ENCODE measurements at places on chromosomes 7 and 10. TPM values are rescaled to one million over a fixed set of nuclear protein-coding genes. Genes with fewer than 3 reads are reported as not detected.
A peak's percentile ranks its signal among the peaks of the same experiment; 100 is the strongest.

GRCh38 chr10:62457598-62457997 is 83.4 kb downstream of the ZNF365 start:
- H3K4me3 ChIP-seq, result no peak overlapping the region
- DNase-seq, result no peak
- H3K36me3 ChIP-seq, result no peaks in the 10 kb centered on the region
- no peaks in the 10 kb centered on the region for H3K27me3 ChIP-seq
- H3K4me1 ChIP-seq, result no peaks in the 10 kb centered on the region

DNA sequence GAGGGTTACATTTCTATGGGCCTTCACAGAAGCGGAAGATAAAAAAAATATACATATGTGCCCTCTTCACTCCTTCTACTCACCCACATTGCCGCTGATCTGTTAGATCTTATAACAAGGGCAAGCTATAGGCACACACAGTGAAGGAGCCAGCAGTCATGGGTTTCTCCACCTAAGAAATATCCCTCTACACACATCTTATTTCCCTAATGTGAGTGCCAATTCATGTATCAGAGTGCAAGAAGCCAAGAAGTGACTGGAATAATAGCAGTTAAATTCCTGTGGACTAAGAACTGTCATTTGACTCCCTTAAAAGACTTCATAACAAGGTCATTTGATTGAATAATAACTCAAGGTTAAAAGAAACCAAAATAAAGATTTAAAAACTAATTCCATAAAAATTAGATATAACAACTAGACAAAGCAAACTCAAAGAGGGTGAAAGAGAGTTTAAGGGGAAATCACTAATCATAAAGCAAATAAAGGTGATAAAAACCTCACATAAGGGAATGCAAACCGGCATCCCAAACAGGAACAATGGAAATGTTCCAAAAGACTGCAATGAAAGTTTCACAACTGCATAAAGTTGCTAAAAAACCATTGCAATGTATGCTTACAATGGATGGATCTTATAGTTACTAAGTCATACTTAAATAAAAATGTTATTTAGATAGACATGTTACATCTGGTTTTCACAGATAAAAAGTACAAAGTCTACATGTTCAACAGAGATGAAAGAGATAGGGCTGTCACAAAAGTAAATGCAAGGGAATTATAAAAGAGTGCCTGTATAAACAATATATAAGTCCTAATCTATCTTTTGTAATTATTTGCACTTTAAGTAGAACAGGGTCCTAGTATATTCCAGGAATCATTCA is 42.8 kb downstream of the ARHGAP21 start:
- DNase-seq, result no peak
- H3K4me3 ChIP-seq, result no peak overlapping the region
- H3K27ac ChIP-seq, result no peak overlapping the region

DNA sequence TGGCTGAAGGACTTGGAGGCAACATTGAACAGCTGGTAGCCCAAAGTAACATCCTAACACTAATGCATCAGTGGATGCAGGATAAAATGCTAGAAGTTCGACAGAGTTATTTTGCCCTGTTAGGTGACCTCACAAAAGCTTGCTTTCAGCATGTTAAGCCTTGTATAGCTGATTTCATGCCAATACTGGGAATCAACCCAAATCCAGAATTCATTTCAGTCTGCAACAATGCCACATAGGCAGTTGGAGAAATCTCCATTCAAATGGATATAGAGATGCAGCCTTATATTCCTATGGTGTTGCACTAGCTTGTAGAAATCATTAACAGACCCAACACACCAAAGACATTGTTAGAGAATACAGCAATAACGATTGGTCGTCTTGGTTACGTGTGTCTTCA is 62.9 kb downstream of the CCSER2 start:
- DNase-seq, result no peak
- peaks cover 7% of the 10 kb centered on the region for H3K4me1 ChIP-seq
- H3K4me3 ChIP-seq, result no peak overlapping the region
- no peaks in the 10 kb centered on the region for H3K27me3 ChIP-seq

- DNase-seq, result no peak
- no peaks in the 10 kb centered on the region for H3K4me1 ChIP-seq
- no peaks in the 10 kb centered on the region for H3K36me3 ChIP-seq
- no peaks in the 10 kb centered on the region for H3K27me3 ChIP-seq
- H3K27ac ChIP-seq, result no peak overlapping the region
Observed at GRCh38 chr10:124282326-124282725, 136.4 kb downstream of the OAT start.

DNA sequence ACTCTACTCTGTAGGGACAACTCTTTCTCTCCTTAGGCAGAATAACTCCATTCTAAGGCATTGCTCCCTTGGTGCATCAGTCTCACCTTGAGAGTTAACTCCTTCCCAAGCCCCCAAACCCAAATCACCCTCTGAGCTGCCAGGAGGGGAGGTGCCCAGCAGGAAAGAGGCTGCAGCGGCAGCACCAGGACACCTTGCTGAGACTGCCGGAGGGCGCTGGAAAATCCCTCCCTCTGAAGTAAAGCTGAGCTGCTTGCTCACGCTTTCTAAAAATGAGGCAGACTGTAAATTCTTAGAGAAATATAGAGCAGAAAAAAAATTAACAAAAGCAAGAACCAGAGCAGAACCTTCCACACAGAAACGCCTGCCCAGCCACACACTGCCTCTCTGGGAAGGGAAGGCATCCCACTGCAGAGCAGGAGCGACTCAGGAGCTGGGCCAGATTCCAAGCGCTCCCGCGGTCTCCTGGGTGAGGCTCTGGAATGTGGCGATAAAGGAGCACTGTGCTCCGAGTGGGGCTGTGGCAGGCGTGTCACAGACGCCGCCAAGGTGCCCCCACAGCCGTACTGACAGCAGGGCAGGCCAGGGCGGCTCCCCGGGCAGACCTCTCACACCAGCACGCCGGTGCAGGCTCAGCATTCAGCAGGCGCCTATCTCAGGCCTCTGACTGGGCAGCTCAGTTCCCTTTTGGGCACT is 202.1 kb downstream of the TNS3 start:
- no peak overlapping the region for H3K4me3 ChIP-seq
- H3K4me1 ChIP-seq, result peaks cover 17% of the 10 kb centered on the region
- no peaks in the 10 kb centered on the region for H3K36me3 ChIP-seq
- H3K27ac ChIP-seq, result no peak overlapping the region
- no peak for DNase-seq
- no peaks in the 10 kb centered on the region for H3K27me3 ChIP-seq

- H3K4me3 ChIP-seq, result no peak overlapping the region
- no peaks in the 10 kb centered on the region for H3K36me3 ChIP-seq
- H3K27me3 ChIP-seq, result no peaks in the 10 kb centered on the region
Observed at GRCh38 chr7:132872034-132872433, 209.9 kb downstream of the CHCHD3 start.

DNA sequence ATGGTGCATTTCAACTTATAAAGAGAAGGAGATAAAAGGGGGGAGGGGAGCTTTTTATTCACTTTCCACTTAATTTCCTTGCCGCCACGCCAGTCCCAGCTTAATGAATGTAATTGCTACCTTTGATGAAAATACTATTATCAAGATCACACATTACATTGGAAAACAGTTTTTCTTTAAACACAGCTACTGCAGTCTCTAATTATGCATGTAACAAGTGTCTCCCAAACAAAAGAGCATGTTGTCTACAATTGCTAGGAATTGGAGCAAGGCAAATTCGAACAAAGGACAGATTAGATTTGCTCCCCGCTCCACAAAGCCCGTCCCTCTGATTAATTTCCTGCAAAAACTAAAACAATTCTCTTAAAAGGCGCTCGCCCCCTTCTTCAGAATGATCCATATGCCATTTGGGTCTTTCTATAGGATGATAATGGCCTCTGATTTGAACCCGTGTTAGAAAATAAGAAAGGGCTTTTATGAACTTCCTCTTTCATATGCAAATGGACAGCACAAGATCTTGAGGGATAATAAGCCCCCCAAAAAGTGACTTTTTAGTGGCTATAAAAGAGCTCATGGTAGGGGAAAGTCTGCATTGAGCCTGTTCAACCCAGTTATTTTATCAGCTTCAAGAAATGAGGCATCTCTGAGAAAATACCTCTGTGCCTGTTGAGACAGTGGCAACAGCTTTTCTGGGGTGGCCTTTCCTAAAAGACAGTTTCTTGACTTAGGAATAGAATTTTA is 60.6 kb downstream of the ACADSB start:
- no peaks in the 10 kb centered on the region for H3K36me3 ChIP-seq
- no peak overlapping the region for H3K4me3 ChIP-seq
- no peaks in the 10 kb centered on the region for H3K27me3 ChIP-seq
- no peak overlapping the region for H3K27ac ChIP-seq

DNA sequence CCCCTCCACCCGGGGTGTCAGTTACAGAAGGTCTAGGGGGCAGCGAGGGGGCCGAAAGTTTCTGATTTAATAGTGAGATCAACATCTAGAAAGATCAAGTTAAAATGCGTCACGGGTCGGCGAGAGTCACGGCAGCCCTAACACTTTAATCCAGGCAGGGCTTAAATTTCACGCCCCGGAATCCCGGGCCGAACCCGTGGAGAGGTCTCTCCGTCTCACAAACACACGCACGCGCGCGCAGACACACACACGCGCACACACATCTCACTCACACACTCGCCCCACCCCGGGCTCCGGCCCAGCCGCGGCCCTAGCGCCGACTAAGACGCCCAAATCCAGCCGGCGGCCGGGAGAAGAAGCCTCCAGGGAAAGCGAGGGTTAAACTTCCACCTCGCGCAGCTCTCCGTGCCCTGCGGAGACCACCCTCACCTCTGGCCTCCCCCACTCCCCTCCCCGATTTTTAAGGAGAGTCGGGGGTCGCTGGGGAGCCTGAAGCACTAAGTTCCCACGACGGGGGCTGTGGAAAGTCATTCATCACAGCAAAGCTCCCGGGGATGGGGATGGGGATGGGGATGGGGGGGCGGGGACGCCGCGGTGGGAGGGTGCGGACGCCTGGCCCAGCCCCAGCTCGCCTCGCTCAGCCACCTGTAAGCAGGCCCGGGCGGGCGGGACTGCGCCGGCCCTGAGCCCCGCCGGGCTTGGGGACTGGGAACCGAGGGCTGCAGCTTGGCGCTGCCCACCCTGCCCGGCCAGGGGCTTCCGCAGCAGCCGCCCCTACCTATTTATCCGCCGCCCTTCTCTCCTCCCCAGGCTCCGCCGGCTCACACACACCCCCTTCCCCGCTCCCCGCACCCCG is 1.6 kb downstream of the PDGFA start:
- peak overlapping the region; percentile 74 for H3K4me3 ChIP-seq
- H3K27me3 ChIP-seq, result peaks cover 20% of the 10 kb centered on the region
- H3K4me1 ChIP-seq, result peaks cover 6% of the 10 kb centered on the region
- no peak overlapping the region for H3K27ac ChIP-seq

DNA sequence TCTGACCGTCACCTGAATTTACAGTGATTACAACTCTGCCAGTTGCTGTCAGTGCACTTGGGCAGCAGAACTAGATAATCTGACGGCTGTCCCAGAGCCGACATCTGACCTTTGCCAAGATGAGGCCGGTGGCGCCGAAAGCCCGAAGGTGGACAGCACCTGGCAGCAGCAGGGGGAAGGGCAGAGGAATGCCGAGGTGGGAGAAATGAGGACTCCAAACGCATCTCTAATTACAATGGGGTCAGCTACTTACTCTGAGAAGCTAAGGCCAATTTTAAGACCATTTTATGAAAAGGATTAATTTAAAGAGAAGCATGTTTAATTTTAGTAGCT is 33.8 kb downstream of the TRIM8 start:
- H3K27me3 ChIP-seq, result no peaks in the 10 kb centered on the region
- no peaks in the 10 kb centered on the region for H3K36me3 ChIP-seq
- H3K4me3 ChIP-seq, result peak overlapping the region; percentile 43
- H3K27ac ChIP-seq, result no peak overlapping the region
- peaks cover 27% of the 10 kb centered on the region for H3K4me1 ChIP-seq

DNA sequence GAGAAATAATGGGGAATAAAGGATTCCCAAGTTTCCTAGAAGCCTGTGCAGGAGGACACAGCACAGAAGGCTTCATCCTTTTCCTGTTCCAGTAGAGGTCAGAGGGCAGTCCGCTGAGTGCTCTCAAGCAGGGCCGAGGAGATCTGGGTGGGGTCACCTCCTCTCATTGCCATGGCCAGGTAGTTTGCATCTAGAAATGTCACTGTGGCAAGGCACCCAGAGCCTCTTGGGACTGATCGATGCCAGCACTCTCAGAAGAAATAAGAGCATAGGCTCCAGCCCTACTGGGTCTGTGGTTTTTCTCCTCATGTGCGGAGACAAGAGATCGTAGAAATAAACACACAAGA is 7.9 kb downstream of the NUB1 start:
- no peak overlapping the region for H3K27ac ChIP-seq
- no peaks in the 10 kb centered on the region for H3K4me1 ChIP-seq
- H3K36me3 ChIP-seq, result peaks cover 34% of the 10 kb centered on the region
- no peaks in the 10 kb centered on the region for H3K27me3 ChIP-seq
- DNase-seq, result no peak

DNA sequence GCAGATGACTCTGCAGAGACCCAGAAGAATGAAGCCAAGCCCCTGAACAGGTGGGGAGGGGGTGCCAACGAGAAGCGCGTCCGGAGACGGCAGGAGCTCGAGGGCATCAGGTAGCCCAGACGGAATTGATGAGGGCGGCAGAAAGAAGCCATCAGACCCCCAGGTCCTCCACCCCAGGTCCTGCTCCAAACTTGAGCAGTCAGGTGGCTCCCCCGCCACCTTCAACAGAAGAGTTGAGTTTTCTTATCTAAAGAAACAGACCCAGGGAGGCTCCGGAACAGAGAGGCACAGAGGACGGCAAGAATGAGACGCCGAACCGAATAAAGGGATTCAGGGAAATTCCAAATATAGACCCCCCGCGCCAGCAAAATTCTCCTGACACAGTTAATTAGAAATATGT is 22.2 kb downstream of the RGS10 start:
- no peaks in the 10 kb centered on the region for H3K27me3 ChIP-seq
- no peak overlapping the region for H3K27ac ChIP-seq
- H3K4me1 ChIP-seq, result 0 out of 2 replicates have a peak, but pooled peaks cover 5% of the 10 kb centered on the region
- no peaks in the 10 kb centered on the region for H3K36me3 ChIP-seq
- DNase-seq, result no peak

- H3K27me3 ChIP-seq, result no peaks in the 10 kb centered on the region
- no peak overlapping the region for H3K27ac ChIP-seq
- no peak for DNase-seq
- H3K36me3 ChIP-seq, result no peaks in the 10 kb centered on the region
- H3K4me1 ChIP-seq, result no peaks in the 10 kb centered on the region
- no peak overlapping the region for H3K4me3 ChIP-seq
Observed at GRCh38 chr10:80598084-80598798, 60.5 kb downstream of the SH2D4B start.

DNA sequence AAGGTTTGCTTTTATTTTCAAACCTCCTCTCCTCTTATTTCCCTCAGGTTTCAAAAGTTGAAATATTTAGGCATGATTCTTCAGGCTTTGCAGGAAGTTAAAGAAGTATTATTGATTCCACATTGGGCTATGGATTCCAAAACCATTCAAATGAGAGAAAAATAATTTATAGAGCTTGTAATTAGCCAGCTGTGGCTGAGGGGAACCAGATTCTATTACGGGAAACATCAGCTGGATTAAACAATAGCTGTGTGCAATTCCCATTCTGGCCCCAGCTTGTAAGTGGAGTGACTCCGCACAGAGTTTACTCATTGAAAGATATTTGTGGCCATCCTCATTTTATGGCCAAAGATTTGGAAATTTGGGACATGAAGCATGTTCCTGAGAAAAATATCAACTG is 77.0 kb upstream of the PHYHIPL start:
- no peak for DNase-seq
- H3K27me3 ChIP-seq, result no peaks in the 10 kb centered on the region
- no peaks in the 10 kb centered on the region for H3K4me1 ChIP-seq
- H3K27ac ChIP-seq, result no peak overlapping the region

Gene PON1
- not detected for total RNA-seq

Gene ITGA8
- not detected for total RNA-seq

Gene OR9A4
- not detected for total RNA-seq

Gene EGR2
- 2.1 TPM for total RNA-seq

Gene SPDYE2B
- total RNA-seq, result not detected

Gene GPER1
- 0.24 TPM for total RNA-seq

Gene SAP25
- 5.8 TPM for total RNA-seq

Gene GNG11
- 1.3 TPM for total RNA-seq

Gene FXYD4
- not detected for total RNA-seq

Gene ABCA13
- total RNA-seq, result 0.13 TPM
